ENCODE measurements at places on chromosomes 3 and 15.

DNA sequence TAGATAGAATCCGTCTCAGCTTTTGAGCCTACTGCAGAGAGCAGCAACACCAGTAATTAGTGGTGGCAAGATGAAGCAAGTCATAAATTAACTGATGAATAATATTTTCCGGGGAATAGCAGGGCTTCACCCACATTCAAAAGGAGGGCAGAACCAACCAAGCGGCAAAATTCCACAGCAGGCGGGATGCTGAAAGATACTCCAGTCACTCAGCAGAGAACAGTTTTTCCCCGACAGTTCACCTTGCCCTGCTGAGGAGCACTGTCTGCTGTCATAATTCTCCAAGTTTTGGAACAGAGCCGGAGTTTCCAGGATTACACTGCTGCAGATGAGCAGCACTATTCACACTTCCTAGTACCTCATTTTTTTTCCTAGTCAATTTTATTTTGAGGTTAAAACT is 274.7 kb downstream of the CD47 start:
- DNase-seq = no peak

DNA sequence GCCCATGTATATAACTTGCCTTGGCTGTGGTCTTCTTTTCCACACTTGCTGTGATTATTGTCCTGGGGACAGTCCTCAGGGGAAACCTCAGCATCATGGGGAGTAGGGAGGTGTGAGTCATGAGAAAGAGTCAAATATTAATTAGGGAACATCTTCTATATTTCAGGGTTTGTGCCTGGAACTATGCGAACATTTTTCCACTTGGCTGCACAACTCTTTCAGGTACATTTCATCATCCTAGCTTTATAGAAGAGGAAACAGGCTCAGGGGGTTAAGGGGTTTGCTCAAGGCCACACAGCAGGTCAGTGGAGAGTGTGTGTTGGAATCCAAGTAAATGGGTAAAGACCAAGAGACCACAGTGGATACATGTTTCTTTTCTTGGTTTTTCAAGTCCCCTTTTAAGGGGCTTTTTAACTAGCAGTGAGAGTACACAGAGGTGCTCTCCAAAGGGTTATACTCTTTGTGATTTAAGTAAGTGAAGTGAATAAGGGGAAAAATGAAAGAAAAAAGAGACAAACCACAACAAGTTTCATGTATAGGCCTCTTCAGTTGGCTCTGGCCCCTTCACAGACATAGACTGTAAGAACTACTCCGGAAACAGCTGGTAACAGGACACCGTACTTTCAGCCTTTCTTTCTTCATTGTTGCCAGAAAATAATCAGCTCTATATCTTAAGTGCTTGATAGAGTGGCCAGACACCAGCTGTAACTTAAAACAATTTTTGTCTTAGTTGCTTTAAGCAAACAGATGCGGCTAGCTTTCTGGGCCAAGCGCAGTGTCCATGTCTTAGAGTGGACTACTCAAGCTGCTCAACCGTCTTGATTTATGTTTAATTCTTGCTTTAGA is 64.6 kb downstream of the EEFSEC start:
- DNase-seq = no peak

GRCh38 chr15:98776607-98777281 is 128.4 kb downstream of the IGF1R start:
- no peak for DNase-seq

GRCh38 chr3:47613722-47614121 is 35.1 kb upstream of the CSPG5 start:
- no peak for DNase-seq

- DNase-seq = no peak
These were observed 34.7 kb downstream of the FOXP1 start for GRCh38 chr3:71548705-71549384.

- DNase-seq = no peak
These were observed 44.5 kb upstream of the RAD51 start for GRCh38 chr15:40650479-40650878.

DNA sequence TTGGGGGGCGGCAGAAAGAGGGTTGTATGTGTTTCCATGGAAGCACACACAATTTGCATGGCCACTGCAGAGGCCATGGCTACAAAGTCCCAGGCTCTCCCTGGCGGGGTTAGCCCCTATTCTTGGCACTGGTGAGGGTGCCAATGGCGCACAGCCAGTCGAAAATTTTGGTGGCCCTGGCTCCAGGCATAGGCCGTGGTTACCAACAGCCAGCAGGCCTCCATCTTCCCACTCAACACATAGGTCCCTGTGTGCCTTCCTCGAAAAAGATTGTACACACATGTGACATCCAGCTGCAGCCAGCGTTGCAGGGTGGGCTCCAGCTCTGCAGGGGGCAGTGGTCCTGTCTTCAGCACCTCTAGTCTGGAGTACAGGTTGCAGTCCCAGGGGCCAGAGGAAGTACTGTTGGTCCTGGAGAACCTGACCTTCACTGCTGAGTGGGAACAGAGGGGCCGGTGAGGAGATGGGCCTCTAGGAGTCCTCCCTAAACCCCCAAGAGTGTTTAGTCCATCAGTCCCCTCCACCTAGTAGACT is 7.1 kb downstream of the P4HTM start:
- no peak for DNase-seq

GRCh38 chr3:55708242-55708641 is 221.1 kb upstream of the WNT5A start:
- no peak for DNase-seq

DNA sequence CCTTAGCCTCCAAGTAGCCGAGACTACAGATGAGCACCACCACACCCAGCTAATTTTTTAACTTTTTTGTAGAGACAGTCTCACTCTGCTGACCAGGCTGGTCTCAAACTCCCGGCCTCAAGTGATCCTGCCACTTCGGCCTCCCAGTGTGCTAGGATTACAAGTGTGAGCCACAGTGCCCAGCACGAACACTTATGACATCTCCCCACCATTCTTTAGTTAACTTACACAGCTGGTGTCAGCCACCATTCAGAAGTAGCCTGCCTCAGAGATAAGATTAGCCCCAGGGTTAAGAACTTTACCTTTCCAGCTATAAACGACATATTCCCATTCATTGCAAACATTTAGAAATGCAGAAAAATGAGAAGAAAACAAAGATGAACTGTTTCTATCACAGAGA is 58.2 kb downstream of the TRPM7 start:
- DNase-seq = no peak

DNA sequence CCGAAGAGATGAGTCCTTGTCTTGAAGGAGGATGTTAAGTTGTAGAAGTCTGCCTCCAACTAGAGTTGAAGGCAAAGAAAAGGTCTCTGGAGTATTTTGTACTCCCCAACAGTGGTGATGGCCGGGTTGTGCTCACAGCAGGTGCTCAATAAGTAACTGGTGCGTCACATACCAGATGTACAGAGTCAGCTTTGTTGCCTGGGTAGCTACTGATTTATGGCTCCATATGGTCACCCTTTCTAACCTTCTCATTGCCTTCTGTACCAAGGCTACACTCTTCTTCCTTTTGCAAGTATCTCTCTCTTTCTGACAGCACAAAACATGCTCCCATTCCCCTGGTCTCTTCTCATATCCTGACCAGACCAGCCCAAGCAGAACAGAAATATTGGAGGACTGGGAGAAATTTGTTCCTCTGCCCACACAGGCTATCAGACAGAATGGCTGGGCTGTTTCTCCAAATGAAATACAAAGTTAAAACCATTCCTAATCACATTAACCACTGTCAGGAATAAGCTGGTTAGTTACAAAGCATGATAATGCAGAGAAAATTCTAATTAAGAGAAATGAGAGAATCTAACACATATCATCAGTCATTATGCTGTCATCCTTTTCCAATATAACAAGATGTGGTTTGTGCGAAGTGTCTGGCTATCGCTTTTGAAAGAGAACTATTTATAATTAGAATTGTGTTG is 150.1 kb upstream of the LRRN1 start:
- DNase-seq = no peak

GRCh38 chr15:51775967-51776816 is 24.8 kb downstream of the TMOD2 start:
- DNase-seq = no peak

DNA sequence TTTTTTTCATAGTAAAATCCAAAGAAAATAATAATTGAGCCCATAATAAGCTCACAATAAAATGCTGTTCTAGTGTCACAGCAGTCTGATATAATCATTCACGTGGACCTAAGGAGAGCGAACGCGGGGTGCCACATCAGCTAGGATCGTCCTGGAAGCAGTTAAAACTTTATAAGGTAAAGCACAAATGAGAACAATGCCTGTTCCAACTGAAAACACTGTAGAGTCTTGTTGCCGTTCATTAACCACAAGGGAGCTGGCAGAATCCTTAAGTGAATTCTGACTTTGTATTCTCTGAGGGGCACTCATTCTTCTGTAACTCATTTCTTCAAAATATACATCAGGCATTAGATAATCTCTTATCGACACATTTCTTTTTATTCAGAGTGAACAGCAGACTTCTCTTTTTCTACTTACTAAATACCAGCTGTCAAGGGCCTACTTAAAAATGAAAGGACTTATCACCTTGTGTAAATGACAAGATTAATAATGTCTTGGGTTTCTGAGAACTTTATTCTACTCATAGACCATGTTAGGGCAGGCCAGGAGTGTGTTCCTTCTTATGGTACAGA is 524.6 kb downstream of the MECOM start:
- no peak for DNase-seq

- DNase-seq = no peak
These were observed 762 bp upstream of the ARL6 start for GRCh38 chr3:97763586-97764406.

DNA sequence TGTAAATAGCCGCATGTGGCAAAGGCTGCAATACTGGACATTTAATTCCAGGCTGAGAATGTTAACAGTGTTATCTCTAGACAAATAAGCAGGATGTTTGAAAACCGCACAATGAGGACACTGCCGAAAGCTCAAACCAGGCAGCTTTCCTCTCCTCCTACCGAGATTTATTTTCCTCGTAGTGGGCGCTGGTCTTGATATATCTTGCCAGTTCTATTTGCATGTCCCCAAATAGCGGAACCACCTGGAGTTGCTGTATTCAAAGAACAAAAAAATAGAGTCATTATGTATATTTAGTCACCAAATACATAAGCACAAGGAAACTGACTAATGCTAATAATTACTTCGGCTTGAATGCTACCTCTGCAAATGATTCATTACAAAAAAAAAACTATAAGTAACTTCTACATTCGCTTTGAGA is 46.5 kb downstream of the CYFIP1 start:
- DNase-seq = no peak

DNA sequence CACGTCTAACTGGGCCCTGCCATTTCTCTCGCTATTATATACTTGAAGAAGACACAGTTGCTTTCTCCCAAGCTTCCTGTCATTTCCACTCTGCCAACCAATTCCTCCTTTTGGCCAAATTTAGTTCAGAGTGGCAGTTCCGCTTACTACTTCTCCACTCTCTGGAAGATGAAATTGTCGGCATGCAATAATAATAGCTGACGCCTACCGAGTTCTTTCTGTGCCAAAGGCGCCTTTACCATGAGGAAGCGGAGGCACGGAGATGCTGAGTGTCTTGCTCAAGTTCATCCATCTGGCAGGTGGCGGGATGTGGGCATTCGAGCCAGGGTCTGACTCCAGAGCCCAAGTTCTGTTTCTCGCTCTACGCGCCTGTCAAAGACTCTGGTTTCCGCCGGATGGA is 14.6 kb upstream of the NRROS start:
- DNase-seq = no peak

DNA sequence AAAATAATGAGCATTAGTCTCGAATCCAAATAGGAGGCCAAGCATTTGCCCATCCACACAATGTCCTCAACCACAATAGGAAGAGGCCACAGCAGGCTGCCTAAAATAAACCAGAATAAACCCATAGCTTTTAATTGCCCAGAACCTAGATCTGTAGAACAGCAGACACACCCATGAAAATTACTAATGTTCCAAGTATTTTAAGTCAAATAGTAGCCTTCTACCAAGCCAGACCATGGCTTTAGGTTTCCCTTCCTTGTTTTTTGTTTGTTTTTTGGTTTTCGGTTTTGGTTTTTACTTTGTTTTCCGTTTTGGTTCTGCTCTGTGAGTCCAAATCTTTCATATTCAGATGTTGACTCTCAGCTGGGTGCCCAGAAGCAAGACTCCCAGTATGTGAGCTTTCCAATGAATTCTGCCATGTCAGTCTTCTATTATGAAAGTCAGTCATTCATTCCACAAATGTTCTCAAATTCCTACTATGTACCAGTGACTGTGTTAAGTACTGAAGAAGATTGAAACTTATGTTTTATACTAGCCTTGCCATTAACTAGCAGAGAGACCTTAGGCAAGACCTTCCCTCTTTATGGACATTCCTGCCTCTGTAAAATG is 57.8 kb upstream of the BOC start:
- DNase-seq = no peak

DNA sequence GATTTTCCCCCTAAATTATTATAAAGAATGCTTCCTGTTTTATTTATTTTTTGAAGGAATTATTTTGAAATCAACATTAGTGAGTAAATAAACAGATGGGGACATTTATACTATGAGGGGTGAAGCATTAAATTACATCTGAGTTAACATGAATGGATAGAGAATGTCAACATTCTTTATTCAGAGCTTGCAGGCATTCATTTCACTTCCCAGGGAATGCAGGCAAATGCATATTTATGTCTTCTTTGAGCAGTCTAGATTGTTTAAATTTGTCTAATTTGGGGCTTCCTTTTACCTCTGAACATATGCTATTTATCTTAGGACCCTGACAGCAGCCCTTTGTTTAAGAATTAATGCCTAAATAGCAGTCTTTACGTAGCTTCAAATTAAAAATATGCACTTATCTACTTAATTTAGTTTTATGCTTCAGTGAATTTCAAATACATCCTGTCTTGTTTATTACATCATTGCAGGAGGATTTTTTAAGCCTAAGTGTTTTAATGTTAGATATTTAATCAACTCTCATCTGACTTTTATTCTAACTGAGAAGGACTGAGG is 630.5 kb upstream of the LMCD1 start:
- DNase-seq = no peak

GRCh38 chr15:91108421-91108820 is 8.4 kb downstream of the SV2B start:
- no peak for DNase-seq

GRCh38 chr3:169948559-169949448 is 17.8 kb upstream of the SEC62 start:
- DNase-seq = no peak

GRCh38 chr15:64447536-64448315 is 12.7 kb upstream of the ZNF609 start:
- DNase-seq = no peak

GRCh38 chr3:194112120-194113106 is 23.5 kb upstream of the HES1 start:
- DNase-seq = no peak

GRCh38 chr3:22935040-22935439 is 268.1 kb upstream of the UBE2E2 start:
- DNase-seq = no peak

Measured in cortex of kidney (tissue), 1 donor.